ENCODE measurements at places on chromosomes 12 and 14. TPM values are rescaled to one million over a fixed set of nuclear protein-coding genes. Genes with fewer than 3 reads are reported as not detected.
A peak's percentile ranks its signal among the peaks of the same experiment; 100 is the strongest.

DNA sequence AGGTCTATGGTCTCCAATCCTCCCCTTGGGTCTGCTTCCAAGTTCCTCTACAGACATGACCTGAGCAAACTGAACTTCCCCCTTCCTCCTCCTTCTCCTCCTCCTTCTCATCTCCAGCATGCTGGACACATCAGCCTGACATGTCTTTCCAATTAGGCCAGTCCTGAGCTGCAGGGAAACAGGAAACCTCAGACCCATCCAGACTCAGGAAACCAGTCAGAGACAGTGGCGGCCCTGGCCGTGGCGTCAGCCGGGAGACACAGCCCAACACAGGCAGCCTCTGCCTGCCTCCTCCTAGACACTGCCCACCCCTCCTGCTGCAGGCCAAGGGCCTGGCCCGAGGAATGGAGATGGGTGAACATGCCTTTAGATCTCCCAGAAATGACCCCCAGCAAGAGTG, 468.8 kb downstream of the BCL11B start:
- no peak for DNase-seq

GRCh38 chr12:109762673-109763191, 49.1 kb downstream of the FAM222A start:
- DNase-seq = no peak

DNA sequence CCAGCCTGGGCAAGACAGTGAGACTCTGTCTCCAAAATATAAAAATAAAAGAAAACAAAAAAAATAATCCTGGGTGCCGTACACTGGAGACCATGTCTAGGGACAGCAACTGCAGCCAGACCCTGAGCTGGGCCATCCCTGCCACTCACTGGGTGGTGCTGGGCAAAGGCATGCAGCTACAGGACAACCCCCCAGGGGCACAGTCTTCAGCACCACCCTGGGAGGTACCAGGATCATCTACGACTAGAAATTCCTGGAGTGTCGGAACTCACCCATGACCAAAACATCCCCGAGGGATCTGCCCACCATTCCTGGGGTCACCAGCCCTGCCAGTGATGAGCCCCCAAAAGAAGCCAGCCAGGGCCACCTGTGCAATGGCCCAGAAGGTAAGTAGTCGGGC, 35.7 kb upstream of the SUPT16H start:
- no peak for DNase-seq

GRCh38 chr14:77667331-77667730, 40.5 kb downstream of the ALKBH1 start:
- no peak for DNase-seq

GRCh38 chr12:81942594-81942993, 183.4 kb upstream of the PPFIA2 start:
- no peak for DNase-seq

DNA sequence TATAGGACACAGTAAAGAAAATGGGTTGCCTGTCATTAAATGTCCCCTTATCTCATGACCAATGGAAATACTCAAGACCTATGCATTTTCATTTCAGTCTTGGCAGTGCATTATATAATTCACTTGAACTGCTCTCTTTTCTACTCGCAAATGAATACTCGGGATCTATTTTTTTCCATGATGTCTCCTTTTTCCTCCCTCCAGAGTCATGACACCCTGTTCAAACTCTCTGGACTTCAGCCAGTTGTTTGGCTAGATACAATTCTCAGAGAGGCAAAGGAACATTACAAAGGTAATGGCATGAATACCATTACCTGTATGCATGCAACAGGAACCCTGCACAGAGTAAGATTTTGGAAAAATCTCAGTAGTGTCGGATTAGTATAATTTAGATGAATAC, 130.9 kb downstream of the GPR135 start:
- DNase-seq = no peak

- DNase-seq = no peak
Observed at GRCh38 chr14:73780391-73780790, 66.2 kb upstream of the PNMA1 start.

- no peak for DNase-seq
Observed at GRCh38 chr12:132866251-132866828, 21.1 kb downstream of the CHFR start.

DNA sequence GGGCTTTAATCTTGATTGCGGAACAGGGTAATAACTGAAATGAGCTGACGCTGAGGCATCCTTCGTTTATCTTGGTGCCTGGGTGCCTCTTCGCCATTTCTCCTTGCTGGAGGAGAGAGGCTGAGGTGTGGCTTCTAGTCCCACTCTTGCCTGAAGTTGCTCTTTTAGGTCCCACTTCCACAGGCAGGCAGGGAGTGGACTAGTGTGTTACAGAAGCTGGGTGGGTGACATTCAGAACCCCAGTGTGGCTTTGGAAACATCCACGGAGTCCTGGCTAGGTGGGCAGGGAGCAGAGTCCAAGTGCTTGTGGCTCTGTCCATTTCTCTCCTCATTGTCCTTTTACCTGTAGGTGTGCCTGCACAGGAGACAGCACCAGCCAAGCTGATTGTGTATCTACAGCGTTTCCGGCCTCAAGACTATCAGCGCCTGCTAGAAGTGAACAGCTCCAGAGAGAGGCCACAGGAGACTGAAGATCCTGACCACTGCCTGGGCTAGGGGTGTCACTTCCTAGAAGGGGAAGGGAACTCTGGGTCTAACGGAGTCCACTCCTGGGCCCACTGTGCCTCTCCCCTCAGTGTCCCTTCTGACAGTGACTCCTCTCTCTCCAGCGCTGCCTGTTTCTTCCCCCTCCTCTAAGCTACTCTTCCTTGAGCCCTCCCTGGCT, 2.4 kb downstream of the THTPA start:
- DNase-seq = no peak

GRCh38 chr12:1213618-1214205, 222.7 kb downstream of the ERC1 start:
- no peak for DNase-seq

DNA sequence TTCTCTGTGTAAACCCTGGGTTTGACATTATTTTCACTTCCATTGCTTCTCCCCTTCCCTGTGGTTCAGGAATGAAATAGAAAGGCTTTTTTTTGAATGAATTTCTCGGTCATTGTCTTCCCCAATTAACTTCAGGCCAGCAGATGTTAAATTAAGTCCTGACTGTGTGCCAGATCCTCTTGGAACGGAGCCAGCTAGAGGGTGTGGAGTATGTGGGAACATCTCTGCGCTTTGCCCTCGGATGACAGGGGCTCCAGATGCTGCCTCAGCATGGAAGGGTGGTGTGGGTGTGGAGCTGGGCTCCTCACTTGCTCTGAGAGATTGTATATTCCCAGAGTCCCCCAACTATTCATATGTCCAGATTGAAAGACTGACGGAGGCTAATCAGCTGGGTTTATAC, 13.1 kb downstream of the KRT85 start:
- no peak for DNase-seq

GRCh38 chr14:54786838-54787237, 115.8 kb downstream of the GCH1 start:
- no peak for DNase-seq

GRCh38 chr12:103840462-103840875, 565 bp downstream of the NT5DC3 start:
- peak; percentile 14 for DNase-seq

- DNase-seq = no peak
Observed at GRCh38 chr14:101490771-101491170, 70.5 kb upstream of the DIO3 start.

GRCh38 chr12:19759227-19759626, 319.9 kb downstream of the AEBP2 start:
- DNase-seq = peak; percentile 47

GRCh38 chr14:54782751-54783659, 119.6 kb downstream of the GCH1 start:
- no peak for DNase-seq

DNA sequence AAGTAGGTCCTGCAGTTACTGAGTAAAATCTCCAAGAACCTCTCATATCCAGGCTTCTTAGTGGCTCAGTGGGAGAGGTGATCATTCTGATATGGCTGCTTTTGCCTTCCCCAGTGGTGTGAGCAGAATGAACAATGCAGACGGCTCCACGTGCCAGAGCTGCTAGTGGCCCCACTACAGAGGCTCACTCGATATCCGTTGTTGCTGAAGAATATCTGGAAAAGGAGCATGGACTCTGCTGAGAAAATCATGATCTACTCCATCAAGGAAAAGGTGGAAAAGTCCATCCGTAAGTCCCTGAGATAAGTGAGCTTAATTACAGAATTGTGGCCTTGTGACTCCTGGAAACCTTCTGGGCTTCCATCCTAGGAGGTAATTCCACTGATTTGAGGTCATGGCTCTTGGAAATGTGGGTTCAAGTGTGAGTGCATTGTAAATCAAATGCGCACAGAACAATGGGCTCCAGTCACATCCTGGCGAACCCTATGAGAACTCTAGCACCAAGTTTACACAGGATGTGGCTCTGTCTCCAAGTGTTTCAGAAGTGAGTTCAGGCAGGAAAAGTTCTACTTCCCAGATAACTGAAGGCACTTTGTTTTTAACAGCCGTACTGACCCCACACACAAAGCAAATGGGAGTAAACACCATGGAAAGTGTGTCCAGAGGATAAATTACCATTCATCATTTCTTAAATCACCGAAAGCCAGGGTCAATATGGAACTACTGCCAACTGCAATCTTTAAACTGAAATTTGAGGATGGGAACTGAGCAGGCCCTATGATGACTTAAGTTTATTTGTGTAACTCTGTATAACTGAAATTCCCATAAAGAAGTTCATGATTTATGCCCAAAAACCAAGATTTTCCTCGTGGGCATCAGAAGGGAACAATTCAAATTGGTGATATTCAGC, 51.4 kb downstream of the PLEKHG7 start:
- DNase-seq = peak; percentile 100

DNA sequence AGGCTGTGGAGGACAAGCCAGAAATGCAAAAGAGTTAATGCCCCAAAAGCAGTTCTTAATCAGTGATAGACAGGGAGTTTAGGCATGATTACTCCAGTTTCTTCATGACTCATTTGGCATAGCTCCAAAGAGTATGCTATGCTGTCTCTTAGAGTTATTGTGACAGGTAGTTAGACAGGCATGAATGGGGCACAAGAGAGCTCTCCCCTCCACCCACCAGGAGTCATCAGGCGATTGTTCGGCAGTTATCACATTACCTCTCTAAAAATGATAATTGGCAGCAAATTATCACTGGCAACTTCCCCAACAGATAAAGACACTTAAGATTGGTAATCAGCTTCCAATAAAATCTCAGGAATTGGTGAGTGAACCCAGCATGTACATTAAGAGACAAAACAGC, 320.1 kb downstream of the DAD1 start:
- no peak for DNase-seq

DNA sequence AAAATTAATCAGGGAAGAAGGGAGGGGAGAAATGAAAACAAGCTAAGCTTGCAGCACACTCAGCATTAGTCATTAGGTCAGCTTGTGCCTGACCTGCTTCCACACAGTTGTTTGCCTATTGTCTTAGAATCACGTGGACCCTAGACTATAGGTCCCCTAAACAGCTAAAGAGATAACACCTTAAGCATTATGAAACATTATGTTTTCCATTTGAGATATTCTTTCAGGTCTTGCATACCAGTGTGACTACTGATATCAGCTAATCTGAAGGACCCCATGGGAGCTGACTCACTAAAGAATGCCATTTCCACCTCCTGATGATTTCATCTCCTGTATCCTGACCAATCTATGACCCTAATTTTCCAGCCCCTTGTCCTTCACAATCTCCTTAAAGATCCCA, 154.1 kb upstream of the FUT8 start:
- DNase-seq = peak; percentile 94

DNA sequence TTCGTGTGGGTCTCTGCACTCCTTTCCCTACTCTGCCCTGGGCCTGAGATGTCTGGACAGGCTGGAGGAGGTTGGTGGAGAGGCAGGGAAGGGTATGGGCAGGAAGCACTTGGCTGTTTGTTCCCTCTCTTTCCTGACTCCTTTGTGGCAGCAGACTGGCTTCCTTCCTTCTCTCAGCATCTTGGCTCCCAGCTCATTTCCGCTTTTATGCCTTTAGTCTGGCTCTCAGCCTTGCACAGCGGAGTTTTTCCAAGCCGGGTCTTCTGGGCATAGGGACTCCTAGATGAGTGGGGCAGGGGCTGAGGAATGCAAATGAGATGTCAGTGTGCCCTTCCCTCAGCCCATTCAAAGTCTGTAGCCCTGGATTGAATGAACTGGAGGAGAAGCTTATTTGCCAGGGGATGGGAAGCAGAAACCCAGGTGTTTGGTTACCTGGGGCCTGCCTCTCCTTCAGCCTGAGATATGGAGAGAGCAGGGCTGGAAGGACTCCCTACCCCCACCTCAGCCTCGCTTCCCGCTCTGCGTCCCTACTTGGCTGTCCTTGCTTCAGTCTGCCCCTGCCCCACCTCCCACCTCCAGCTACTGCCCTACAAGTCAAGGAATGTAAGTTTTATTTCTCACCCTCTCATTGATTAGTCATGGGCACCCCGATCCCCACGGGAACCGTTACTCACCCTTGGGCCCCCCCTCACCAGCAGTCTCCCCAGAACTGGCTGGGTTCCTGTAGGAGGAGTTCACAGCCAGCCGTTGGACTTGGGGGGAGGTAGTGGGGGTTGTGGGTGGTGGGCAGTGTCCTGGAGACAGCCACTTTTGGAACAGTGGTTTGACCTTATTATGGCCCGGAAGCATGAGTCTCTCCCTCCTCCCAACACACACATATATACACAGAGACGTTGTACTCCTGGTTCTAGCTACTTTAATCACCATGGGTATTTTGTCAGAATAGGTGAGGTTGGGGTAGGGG, 9.3 kb upstream of the ITGA5 start:
- peak; percentile 97 for DNase-seq

DNA sequence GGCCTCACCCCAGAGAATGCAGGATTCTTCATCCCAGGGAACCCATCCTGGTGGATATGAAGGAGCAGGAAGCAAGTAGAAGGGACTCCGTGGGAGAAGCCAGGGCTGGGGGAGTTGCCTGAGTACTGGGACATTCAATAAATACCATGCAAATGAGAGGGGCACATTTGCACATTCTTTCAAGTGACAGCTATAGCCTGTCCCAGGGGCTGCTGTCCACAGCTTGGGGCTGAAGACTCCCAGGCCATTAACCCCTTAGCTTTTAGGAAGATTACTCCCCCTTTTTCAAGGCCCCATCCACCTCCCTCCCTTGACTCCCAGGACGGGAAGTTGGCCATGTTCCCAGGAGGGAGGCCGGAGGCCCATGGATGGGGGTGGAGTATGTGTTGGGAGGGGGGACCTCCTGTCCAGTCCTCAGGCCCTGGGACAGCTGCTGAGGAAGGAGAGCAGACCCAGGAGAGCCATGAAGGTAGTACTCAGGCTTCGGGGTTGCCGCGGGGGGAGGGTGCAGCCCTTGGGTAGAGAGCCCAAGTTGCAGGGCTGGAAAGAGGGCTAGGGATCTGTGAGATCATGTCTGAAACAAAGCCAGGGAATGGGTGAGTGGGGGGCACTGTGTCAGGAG, 974 bp upstream of the TNS2 start:
- DNase-seq = peak; percentile 52

Gene RIMBP2
- not detected for total RNA-seq

Gene VWF
- 2,328 TPM for total RNA-seq

Gene BCL2L14
- total RNA-seq = not detected

Gene GPR68
- 0.51 TPM for total RNA-seq

Gene OAS2
- total RNA-seq = 3.1 TPM

Gene GUCY2C
- total RNA-seq = not detected

Gene PZP
- 0.88 TPM for total RNA-seq

Gene ANGEL1
- 14.8 TPM for total RNA-seq

Gene SETD3
- total RNA-seq = 53.1 TPM
